ENCODE measurements at places on chromosomes 3 and 15. TPM values are rescaled to one million over a fixed set of nuclear protein-coding genes. Genes with fewer than 3 reads are reported as not detected.

DNA sequence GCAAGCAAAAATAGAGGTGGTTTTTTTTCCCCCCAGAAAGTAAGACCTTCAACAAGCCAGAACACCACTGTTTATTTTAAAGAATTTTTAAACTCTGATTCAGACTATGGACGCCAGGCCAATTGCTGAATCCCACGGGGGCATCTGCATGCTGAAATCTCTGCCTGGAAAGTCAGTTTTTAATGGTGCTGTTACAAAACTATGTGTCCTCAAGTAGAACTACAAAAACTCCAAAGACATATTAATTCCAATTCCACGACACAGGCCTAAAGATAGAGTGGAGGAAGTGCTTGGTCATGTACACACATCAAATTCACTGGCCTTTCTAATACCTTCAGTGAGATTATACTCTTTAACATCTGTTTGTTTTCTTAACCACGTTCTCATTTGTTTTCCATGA lies 490.5 kb upstream of the NR2F2 start:
- no peak for DNase-seq

DNA sequence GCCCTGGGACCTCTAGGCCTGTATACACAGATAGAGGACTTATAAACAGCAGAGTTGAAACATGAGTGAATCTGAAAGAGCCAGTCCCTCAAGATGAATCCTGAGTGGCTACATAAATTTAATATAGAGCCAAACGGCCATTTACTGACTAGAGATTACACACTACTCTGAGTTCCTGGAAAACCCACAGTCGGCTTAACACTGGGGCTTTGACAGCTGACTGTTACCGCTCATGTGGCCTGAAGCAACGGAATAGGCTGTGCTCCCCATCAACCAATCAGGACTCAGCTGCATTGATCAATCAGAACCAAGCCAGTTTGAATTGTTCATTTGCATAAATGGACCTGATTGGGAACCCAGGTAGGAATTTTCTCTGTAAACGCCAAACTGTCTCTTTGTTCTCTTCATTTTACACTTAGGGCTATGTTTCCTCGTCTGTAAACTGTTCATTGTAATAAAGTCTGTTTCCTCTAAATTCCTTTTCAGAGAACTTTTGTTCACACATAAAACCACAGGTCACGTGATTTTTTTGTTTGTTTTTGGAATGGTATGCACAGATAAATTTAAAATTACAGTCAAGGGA lies 40.5 kb downstream of the CCNL1 start:
- peak; percentile 65 for DNase-seq

- DNase-seq, result no peak
Measured at GRCh38 chr15:48672206-48672605, 26.7 kb upstream of the FBN1 start.

DNA sequence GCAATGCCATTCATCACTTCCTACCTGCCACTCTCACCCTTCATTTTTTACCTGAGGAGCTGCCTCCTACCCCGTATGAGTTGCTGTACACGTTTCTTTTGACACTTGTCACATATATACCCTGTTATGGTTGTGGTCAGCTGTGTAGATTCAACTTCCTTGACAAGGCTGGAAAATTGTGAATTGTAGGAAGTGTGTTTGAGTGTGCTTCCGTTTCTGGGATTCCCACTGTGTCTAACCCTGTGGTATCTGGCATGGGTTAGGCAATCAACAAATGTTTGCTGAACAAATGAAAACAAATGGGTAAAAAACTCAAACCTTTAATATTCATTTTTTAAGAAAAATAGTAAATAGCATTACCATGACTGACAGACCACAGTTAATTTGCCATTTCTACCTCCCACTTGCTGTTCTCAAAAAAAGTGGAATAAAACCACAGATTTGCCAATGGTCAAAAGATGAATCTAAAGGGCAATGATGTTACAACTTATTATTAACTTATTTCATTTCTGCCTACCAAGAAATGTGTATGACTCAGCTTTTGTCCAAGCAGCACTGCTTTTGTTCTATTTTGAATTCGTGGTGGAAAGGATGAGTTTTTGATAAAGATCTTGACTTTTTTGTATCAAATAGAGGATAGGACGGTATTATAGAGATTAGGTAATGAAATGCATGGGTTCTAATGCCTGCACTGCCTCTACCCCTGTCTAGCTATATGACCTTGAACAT lies 404.6 kb downstream of the LPP start:
- DNase-seq, result no peak

DNA sequence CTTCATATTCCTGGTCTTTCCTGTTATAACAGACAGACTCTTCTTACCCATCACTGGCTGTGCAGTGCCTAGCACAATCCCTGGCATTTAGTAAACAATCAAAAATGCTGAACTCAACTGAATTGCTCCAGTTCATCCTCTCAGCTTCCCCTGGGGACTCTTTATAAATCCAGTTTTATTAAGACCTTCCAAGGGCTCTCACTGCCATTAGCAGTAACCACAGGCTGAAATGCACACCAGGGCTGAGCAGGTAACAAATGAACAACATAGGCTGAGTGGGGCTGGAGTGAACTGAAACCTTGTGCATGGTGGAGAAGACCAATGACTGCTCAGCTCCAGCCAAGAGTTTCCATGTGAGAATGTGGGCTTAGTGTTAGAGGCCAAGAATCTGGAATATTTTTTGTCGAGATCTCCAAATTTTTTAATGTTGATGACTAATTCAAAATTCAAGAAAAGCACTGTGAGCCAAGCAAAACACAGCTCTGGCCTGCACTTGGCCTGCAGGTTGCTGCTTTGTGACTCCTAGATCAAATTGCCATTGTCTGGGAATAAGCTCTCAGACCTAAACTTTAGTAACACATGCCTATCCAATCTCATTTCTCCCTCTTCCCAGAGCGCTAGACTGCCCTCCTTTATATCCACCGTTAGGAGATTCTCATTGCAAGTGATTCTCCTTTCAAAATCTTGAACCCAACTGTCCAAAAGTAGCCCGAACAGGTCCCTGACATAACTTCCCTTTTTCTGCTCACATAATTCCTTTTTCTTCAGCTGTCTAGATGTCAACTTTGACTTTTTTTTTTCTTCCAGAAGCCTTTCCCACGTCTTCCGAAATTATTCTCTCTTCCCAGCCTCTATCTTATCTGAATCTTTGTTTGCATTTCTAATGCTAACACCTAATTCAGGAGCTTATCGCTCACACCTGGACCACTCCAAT lies 7.4 kb downstream of the SQOR start:
- peak; percentile 46 for DNase-seq

- DNase-seq, result no peak
Measured at GRCh38 chr3:138936741-138937689, 9.9 kb downstream of the FOXL2 start.

- no peak for DNase-seq
Measured at GRCh38 chr15:35833581-35833980, 287.6 kb upstream of the DPH6 start.

DNA sequence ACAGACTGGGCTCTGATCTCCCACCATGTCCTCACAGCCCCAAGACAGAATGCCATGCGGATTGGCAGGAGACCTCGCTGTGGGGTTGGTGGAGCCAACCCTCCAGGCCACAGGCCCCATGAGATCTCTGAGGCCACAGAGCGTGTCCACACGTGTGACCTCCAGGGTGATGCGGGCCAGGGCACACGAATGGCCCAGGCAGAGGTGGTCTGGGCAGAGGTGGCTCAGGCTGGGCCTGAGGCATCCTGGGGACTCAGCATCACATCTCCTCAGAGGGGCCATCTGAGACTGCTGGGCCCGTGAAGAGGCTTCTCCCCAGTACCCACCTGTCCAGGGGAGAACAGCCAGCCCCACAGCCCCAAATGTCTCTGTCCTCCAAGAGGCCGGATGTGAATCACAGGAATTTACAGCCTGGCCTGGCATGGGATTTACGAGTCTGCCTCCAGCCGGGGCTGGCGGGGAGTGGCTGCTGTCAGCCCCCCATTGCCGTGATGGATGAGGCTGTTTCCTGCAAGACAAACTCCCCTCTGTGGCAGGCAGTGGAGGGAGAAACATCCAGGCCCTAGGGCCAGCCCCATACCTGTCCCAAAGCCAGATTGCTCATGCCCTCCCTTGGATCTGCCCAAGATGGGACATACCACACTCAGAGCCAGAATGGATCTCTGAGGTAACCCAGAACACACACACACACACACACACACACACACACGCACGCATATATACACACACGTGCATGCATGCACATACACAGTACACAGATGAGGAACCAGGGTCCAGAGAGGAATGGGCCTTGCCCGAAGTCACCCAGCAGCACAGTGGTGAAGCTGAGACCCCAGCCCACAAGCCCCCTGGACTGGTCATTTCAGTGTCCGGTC lies 208.3 kb downstream of the TBC1D2B start:
- DNase-seq, result no peak

DNA sequence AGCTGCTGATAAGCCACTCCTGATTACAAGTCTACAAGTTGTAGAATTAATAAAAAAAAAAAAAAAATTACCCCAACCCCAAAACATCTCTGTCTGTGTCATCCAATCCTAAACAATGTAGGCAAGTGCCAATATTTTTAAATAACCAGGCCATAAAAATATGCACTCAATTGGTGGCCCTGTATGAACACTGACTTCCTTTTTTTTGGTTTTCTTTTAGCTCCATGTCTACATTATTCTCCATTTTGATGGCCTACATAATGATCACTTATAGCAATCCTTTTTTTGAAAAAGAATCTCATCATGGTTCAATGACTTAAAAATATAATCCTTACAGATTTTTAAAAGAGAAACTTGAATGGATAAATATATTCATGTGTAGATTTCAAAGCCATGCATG lies 72.1 kb downstream of the FOXP1 start:
- DNase-seq, result no peak

DNA sequence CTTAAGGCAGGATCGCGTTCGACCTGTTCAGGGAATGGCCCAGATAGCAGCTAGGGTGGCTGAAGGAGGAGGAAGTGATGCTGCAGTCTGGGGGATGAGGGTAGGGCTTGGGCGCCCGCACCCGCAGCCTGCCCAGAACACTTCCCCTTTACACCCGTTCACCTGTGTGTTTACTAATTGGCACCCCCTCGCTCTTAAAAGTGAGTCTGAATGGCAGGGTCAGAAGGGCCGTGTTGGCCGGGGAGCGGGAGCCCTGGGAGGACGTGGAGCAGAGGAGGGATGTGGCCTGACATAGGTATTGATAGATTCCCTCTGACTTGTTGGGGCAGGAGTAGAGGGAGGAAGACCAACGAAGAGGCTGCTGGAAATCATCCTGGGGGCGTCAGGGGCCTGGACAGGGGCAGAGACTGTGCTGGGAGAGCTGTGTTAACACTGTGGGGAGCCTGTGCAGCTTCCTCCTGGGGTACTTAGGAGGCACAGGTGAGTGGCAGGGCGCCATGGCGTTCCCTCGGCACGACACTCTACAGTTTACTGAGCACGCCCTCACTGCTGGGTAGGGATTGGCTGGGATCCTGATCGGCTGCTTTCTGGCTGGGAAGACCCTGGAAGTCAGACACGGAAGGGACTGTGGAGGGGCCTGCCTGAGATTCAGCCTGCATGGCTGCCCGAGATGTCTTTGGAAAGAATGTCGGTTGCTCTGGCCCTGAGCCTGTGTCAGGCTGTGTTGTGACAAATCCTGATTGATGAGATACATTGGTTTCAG lies 51.7 kb downstream of the SLC6A6 start:
- peak; percentile 39 for DNase-seq

- no peak for DNase-seq
Measured at GRCh38 chr3:127903611-127904375, 11.2 kb upstream of the KBTBD12 start.

DNA sequence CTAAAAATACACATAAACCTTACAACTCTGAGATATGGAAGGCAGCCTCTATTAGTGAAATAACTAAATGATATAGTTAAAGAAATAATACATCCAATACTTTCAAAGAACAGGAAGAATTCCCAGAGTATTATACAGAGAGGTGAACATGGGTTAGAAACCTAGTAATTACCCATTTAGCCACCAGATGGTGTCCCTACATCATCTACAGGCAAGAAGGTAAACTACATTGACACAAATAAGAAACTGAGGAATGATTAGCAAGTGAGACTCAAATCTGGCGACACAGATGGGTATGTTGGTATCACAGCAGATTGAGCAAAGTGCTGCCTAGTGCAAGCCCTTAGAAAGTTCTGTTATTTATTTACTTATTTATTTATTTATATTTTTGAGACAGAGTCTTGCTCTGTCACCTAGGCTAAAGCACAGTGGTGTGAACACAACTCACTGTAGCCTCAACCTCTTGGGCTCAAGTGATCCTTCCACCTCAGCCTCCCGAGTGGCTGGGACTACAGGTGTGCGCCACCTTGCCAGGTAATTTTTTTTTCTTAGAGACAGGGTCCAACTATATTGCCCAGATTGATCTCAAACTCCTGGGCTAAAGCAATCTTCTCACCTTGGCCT lies 28.2 kb downstream of the NEK4 start:
- no peak for DNase-seq

DNA sequence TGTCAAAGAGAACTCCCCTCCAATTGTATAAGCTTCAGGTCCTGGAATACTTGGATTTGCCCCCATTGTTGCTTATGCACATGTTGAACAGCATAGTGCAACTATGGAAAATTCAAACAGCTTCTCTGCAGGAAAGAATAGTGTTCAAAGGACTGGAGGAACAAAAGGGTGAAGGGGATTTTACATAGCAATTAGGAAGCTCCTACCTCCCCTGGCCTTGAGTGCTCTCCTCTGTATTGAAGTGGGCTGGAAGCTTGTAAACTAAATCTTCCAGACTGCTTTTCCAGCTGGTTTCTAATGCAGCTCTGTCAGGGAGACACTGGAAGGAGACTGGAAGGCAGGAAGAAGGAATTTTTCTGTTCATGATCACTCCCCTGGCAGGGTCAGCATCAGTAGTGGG lies 7.2 kb upstream of the ELP6 start:
- DNase-seq, result no peak

DNA sequence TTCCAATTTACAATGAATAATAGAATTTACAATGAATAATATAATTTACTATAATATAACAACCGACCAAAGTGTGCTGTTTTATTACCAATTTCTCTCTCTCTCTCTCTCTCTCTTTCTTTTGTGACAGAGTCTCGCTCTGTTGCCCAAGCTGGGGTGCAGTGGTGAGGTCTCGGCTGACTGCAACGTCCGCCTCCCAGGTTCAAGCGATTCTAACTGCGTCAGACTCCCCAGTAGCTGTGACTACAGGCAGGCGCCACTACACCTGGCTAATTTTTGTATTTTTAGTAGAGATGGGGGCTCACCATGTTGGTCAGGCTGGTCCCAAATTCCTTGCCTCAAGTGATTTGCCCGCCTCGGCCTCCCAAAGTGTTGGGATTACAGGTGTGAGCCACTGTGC lies 17.0 kb upstream of the CCNL1 start:
- DNase-seq, result no peak

- DNase-seq, result no peak
Measured at GRCh38 chr15:57572468-57572867, 19.2 kb upstream of the MYZAP start.

Gene ZNF80
- total RNA-seq, result not detected

Gene CAMKV
- total RNA-seq, result not detected

Gene CCDC33
- total RNA-seq, result 0.73 TPM

Gene CTXND1
- 0.29 TPM for total RNA-seq

Gene ROBO2
- 0.45 TPM for total RNA-seq

Gene GRAMD2A
- not detected for total RNA-seq

Data from stomach (tissue), 19 donors.